Keratinocyte (primary cell): ENCODE measurements at places on chromosomes 6 and 20. TPM values are rescaled to one million over a fixed set of nuclear protein-coding genes. Genes with fewer than 3 reads are reported as not detected.

DNA sequence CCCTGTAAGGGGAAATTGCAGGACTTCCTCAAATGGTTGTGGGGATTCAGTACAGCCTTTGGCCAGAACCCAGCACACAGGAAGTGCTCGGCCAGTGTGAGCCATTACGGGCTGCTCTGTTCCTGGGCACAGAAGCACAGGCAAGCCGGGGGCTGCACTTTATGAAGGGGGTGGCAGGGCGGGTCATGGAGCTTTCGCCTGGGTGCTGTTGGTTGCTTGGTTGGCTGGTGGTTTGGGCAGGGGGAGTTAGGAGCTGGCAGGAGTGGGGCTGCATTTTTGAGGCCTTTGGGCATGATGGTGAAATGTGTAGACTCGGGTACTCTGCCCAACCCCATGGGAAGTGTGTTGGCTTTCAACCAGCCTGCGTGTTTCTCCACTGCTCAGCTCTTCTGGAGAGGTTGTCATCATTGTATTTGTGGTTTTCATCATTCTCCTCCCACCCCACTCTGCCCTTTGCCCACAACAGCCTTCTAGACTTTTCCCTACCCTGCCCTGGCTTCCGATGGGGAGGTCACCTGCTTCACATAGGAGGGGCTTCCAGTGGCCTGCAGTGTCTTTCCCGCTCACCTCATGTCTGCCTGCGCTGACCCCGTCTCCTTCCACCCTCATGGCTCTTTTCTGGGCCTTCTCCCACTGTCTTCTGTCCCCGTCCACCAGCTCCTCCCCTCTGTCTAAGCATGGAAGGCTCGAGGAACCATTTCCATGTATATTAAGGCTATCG lies 16.1 kb upstream of the RBM38 start:
- DNase-seq, result no peak

GRCh38 chr6:148347441-148348054 lies 4.9 kb downstream of the SASH1 start:
- no peak for DNase-seq

DNA sequence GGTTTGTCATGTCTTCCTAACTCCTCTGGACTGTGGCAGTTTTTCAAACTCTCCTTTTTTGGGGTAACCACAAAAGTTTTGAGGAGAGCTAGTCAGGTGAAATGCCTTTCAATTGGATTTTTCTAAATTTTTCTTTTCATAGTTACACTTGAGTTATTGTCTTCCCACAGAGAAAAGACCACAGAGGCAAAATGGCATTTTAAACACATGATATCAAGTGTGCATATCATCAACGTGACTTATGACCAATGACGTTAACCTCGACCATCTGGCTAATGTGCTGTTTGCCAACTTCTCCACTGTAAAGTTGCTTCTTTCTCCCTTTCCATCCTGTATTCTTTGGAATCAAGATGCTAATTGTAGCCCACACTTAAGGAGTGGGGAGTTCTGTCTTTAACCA lies 41.3 kb upstream of the SNAP25 start:
- DNase-seq, result no peak

DNA sequence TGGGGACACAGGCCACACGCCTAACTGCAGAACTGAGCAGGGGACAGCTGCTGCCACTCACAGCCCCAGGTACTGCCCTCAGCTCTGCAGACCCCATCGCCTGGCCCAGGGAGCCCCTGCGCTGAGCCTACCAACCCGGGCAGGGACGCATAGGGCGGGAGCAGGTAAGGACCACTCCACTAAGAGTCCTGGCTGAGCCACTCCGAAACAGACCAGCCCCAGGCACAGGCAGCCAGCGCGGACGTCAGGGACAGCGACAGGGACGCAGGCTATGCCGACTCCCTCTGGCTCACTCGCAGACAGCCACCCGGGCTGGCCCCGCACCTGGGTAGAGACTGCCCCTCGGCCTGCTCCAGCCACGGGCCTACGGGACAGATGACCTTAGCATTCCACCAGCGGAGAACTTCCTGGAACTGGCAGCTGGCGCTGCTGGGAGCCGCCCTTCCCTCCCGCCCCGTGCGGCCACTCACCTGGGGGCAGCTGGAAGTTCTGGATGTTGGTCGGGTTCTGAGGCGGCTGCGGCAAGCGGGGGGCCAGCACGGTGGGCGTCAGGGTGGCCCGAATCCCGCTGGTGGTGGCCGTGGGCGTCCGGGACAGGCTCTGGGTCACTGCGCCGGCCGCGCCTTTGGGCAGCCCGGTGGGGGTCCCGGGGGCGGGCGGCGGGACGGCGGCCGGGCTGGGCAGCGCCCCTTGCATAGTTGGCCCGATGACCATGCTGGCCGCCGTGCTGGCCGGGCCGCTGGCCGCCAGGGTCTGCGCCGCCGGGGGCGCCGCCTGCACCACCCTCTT lies 1.5 kb downstream of the TAF4 start:
- DNase-seq, result no peak

GRCh38 chr20:22578221-22579118 lies 5.9 kb downstream of the FOXA2 start:
- no peak for DNase-seq

- DNase-seq, result no peak
These were observed 6.4 kb downstream of the EXOC2 start for GRCh38 chr6:686497-686896.

GRCh38 chr6:116380346-116380745 lies 9.6 kb downstream of the DSE start:
- no peak for DNase-seq

GRCh38 chr6:88702956-88703556 lies 260.4 kb downstream of the RNGTT start:
- DNase-seq, result no peak

DNA sequence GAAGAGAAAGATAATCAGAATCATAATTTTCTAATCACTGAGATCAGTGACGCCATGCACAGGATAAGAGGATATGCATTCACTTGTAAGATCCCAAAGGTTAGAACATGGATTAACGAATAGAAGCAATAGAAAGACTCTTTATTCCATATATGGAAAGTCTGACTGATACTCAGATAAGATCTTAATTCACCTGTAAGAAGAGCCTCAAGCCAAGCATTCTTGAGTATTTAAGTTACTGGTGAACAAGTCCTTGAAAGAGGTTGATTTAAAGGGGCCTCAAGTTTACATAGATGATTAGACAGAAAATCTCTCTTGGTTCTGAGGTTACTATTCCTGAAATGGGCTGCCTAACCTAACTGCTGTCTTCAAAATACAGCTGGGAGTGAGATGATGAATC lies 53.8 kb upstream of the MTRF1L start:
- no peak for DNase-seq

- no peak for DNase-seq
These were observed 92.3 kb upstream of the HCRTR2 start for GRCh38 chr6:55082021-55082420.

GRCh38 chr6:14079971-14080370 lies 37.6 kb upstream of the CD83 start:
- no peak for DNase-seq

- no peak for DNase-seq
These were observed 19.8 kb upstream of the SIM1 start for GRCh38 chr6:100484474-100484873.

GRCh38 chr6:119466226-119466625 lies 116.7 kb upstream of the MAN1A1 start:
- DNase-seq, result no peak

DNA sequence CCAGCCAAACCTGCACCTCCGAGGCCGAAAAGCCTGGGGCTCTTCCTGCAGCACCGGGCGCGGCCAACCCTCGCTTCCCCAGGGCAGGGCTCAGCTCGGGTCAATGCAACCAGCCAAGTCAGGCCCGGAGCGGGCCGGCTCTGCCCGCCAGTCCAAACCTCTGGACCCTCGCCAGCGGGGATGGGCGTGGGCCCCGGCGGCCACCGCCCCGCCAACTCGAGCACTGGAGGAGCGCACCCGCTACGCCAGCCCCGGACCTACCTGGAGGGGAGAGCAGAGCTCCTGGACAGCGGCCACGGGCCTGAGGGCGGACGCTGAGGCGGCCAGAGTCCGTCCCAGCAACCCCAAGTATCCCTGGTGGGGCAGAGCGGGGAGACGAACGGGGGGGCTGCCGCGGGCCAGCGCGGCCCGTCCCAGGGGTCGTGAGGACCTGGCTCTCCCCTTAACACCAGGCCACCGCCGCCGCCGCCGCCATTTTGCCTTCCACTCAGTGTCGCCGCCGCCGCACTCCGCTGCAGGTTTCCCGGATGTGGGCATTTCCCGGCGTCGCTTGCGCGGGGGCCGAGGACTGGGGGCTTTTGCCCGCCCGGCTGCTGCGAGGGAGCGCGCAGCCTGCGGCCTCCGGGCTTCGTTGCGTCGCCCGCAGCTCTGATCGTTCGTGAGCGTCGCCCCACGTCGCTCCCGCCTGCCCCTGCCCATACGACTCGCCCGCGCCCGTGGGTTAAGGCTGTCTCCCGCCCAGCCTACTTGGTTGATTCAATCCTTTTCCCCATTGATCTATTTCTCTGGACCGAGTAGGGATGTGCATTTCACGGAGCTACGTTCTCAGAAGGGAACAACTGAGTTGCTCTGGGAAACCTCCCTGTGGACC lies at the start of gene LATS1:
Gene LATS1, minus strand, starts transcription at position 514 of the 871 bp plus-strand sequence. CDS start 15,975 bp downstream, outside the sequence.
- DNase-seq, result peak; percentile 40

GRCh38 chr6:12014027-12014872 lies 2.1 kb downstream of the HIVEP1 start:
- peak; percentile 61 for DNase-seq

DNA sequence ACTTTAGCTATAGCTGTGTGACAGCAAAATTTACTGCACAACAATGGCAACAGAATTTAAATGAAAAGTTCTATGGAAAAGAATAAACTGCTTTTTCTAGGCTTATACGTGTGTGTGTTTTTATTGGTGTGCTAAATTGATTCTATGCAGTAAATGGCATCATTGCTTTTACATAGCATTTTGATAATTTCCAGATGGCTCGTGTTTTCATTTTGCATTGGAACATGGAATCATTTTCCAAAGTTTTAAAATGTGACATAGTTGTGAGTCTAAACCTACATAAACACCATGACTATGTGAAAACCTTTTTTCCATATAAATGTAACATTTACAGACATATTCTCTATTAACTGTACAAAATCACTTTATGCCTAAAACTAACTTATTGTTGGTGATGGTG lies 127.8 kb downstream of the SIM1 start:
- DNase-seq, result no peak

- no peak for DNase-seq
These were observed 20.7 kb upstream of the HEY2 start for GRCh38 chr6:125728739-125729138.

- no peak for DNase-seq
These were observed 35.6 kb downstream of the LRRC1 start for GRCh38 chr6:53830366-53830765.

DNA sequence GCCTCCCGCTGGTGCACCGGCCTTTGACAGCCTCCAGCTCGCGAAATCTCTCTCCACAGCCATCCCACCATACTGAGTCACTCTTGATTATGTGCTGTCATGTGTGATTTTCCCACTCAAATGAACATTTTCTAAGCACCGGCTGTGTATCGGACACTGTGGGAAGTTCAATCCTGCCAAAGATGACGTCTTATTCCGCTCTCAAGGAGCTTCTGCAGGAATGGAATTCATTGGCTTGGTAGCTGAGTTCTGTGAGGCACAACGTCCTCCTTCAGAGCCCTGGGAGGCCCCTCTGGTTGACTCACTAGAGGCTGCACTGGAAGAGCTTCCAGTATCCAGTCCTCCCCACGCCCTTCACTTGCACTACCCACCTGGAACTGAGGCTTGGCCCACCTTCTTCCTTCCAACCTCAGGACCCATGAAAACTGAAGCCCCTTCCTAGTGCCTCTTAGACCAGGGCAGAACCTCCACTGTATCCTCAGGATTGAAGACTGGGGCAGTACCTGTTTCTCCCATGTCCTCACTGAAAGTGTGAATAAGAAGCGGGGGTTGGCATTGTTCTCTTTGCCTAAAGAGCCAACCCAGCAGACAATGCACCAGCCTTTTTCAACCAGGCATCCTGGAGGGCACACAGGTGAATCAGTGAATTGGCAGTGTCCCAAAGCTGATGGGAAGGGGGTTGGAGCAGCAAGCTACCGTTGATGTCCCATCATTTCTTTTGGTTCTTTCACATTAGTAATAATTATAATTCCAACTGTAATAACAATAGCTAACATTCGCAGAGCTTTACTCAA lies 1.7 kb downstream of the UNC5CL start:
- DNase-seq, result no peak

GRCh38 chr6:45655745-45656476 lies 278.2 kb upstream of the SUPT3H start:
- DNase-seq, result peak; percentile 90

- no peak for DNase-seq
These were observed 33.9 kb downstream of the DSE start for GRCh38 chr6:116404696-116405095.

- DNase-seq, result no peak
These were observed 154.9 kb downstream of the SOX4 start for GRCh38 chr6:21748343-21749056.

DNA sequence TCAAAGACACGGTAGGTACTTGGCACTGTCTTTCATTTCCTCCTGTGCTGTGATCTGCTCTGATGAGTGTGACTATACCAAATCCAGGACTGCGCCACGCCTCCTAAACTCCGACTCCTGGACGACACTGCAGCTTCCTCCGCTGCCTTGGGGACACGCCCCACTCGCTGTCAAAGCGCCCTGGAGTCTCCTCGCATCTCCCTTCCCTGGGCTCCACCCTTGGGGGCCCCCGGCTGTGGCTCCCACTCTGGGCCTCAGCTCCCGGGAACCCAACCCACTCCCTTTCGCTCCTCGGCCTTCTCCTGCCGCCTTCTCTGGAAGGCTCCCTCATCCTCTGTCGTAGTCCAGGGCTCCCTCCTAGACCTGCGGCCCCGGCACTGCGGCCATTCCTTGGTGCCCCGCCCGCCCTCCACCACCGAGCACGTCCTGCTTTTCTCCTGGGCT lies 61.2 kb downstream of the RSPH3 start:
- no peak for DNase-seq

- DNase-seq, result no peak
These were observed 59.4 kb downstream of the SLC35B3 start for GRCh38 chr6:8375916-8376315.

RING1 gene
- polyA plus RNA-seq, result 20.3 to 28.3 TPM (median 23.0 TPM) in 3 replicates

LINC00237 gene
- not detected in 3 replicates for polyA plus RNA-seq

NRSN1 gene
- not detected in 3 replicates for polyA plus RNA-seq

PDE7B gene
- polyA plus RNA-seq, result 0.01 to 0.03 TPM (median 0.03 TPM) in 3 replicates

SLC35D3 gene
- not detected in 3 replicates for polyA plus RNA-seq

DLK2 gene
- 19.8 to 32.2 TPM (median 31.6 TPM) in 3 replicates for polyA plus RNA-seq

TMEM170B gene
- 0.03 to 0.08 TPM (median 0.05 TPM) in 3 replicates for polyA plus RNA-seq

RAET1E gene
- 8.4 to 24.9 TPM (median 14.0 TPM) in 3 replicates for polyA plus RNA-seq

C6orf15 gene
- polyA plus RNA-seq, result 0.08 to 0.35 TPM (median 0.30 TPM) in 3 replicates

ANKEF1 gene
- polyA plus RNA-seq, result 7.7 to 12.4 TPM (median 10.0 TPM) in 3 replicates

POPDC3 gene
- 15.0 to 17.2 TPM (median 15.9 TPM) in 3 replicates for polyA plus RNA-seq

ZKSCAN3 gene
- polyA plus RNA-seq, result 2.2 to 3.1 TPM (median 2.9 TPM) in 3 replicates

PPP1R14C gene
- polyA plus RNA-seq, result 35.4 to 50.6 TPM (median 43.7 TPM) in 3 replicates
